AG08395 (cell line): ENCODE measurements at places on chromosomes 4 and X.

- no peak for DNase-seq
These were observed 9.2 kb downstream of the PWWP3B start for GRCh38 chrX:106177106-106177981.

DNA sequence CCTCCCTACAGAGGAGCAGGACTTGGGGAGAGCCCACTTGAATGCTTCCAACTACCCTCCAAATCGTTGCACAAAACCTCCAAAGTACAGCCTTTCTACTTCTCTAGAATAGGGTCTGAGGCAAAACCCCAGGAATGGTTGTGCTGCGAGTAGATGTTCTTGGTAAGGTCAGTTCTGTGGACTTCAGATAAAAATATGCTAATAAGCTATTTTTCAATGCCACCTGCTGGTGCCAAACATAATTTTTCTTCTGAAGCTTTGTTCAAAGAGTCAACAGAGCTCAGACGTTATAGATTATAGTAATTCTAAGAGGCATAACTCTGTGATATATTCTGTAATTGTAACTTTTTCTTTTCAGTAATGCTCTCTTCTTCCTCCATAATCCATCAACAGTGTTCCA lies 425.7 kb downstream of the GPAT3 start:
- peak; percentile 42 for DNase-seq

DNA sequence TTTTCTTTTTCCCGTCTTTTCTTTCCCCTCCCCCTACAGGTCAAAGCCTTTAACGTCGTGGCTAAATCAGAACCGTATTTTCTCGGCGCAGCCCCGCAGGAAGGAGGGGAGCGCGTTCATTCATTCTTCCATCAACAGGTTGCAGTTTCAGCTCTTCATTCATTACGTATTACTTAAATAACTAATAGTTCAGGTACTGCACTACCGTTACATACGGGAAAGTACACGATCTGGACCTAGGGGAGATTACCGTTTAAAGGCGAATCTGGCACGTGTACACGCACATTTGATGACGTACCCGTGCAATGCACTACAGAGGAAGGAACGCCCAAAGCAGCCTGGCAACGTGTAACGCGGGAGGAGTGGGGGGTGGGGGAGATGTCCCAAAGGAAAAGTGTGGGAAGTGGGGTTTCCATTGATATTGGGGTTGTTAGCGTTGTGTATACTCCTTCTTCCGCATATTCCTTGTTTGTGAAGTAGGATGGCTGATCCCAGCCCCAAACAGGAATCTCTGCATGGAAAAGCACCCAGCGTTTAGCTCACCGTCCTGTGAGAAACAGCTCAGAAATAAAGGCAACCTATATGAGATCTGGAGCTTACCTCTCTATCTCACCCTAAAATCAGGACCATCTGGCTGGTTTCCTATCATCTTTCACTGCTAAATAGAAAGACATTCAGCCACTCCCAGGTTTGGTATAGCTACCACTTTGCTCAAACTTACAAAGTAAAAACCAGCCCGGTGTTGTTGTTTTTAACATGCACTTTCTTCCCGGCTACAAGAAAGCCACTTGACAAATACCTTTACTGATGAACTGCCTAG lies 585 bp upstream of the SEC24D start:
- peak; percentile 55 for DNase-seq

DNA sequence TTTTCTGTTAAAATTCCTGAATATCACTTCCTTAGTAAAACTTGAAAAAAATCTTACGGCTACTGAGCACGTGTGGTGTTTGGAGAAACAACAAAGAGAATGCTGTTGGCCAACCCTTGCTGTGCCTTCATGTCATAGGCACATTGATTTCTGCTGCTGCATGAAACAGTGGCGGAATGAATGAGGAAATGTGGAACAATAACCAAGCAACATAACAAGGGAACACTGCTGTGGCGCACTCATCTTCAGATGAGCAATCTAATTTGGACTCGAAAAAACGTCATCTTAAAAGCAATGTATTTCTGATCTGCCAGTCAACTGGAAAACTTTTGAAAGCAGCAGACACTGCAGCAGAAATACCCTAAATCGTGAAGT lies 51.4 kb downstream of the PROM1 start:
- no peak for DNase-seq

GRCh38 chr4:24330172-24330571 lies 254.2 kb downstream of the DHX15 start:
- DNase-seq = no peak

DNA sequence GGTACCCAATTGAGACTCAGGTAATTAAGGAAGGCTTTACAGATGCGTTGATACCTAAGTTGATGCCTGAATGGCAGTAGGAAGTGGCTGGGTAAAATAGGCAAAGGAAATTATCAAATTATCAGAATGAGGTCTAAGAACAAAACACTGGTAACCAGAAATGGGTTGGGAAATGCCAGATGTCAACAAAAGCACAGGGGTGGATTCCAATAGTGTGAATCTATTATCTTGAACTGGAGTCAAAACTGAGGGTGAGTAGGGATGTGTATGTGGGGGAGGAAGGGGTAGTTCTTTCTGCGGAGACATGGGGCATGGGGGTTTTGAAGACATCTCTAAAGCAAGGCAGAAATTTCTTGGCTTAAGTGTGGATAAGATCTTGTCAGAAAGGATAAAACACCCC lies 16.0 kb upstream of the SEPTIN6 start:
- DNase-seq = peak; percentile 61

- DNase-seq = no peak
These were observed 1060.1 kb downstream of the ADGRL3 start for GRCh38 chr4:62260254-62260653.

- peak; percentile 57 for DNase-seq
These were observed 5.4 kb upstream of the ASB5 start for GRCh38 chr4:176274441-176274840.

DNA sequence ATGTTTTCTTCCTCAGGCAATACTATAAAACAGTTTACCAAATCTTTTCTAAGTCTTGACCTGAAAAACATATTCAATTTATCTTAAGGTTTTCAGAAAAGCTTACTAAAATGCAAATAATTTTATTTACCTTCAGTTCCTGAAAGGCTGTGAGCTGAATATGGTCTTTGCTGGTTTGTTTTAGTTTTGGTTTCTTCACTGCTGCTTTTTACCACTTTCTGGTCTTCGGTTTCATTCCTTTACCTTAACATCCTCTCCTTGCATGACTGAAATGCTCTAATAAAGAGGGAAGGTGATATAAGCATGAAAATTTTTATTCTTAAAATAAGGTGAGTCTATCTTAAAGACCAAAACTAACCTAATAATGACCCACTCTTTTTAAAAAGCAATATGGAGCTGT lies 97.1 kb upstream of the NRK start:
- DNase-seq = no peak

DNA sequence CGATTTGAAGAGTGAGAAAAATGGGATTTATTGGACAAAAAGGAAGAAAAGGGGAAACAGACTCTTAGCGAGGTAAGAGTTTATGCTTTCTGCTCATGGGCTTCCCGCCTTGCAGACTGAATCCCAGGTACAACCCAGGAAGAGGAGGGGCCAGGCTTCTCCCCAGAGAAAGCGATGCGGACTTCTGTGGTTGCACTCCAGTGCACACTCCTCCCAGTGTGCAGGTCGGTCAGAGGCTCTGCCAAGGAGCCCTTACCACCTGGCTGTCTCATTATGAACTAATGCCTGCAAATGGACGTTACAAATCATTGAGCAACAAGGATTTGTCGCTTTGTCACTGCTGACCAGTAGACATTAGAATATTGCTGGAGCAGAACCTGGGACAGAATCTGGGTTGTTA lies 39.9 kb upstream of the GLRA2 start:
- DNase-seq = no peak

GRCh38 chrX:54564936-54565335 lies 34.9 kb downstream of the GNL3L start:
- no peak for DNase-seq

- no peak for DNase-seq
These were observed 44.9 kb downstream of the GPM6A start for GRCh38 chr4:175767150-175767549.

DNA sequence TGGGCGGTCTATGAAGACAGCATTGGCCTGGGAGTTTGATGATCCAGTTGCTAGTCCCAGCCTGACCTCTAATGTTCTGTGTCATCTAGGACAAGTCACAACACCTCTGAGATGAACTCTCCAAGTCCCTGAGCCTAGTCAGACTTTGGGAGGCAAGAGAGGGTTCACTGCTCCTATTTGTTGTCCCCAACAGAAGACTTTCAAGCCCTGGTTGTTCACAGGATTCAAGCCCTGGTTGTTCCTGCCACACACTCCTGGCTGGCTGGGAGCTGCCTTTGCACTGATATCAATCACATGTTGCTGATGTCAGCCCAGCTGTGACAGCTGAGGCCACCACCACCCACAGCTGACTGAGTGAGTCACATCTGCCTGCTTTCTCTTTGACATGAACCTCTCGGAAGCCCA lies 253.2 kb upstream of the RASGEF1B start:
- DNase-seq = no peak

DNA sequence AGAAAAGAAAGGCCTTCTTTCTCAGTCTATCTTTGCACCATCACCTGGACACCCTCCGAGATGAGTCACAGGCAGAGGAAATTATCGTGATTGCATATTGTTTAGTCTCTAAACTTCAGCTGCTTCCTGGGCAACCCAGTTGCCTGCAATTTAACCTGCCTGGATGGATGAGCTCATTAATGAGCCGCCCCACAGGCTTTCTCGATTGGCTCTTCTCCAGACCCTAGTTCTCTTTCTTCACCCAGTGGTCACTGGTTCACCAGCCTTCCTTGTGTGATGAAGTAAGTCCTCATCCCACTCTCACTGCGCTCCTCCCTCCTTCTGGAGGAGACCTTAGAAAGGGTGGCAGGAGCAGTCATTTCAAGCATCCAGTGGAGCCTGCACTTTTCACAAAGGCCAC lies 94.4 kb downstream of the SOWAHB start:
- peak; percentile 82 for DNase-seq

DNA sequence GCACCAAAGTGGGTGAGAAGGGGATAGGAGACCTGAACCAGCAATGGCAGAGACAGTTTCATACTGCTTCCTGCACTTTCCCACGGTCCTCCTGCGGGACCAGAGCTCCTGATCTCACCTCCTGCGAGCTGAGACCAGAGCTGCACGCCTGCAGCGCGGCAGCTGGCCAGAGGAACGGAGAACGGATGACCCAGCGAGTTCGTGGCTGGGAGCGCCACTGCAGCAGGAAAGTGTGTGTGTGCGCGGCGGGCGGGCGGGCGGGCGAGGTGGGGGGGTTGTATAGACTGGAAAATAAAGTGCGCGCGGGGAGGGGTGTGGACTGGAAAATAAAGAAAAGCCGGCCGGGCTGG lies 16.5 kb downstream of the MCF2 start:
- no peak for DNase-seq

DNA sequence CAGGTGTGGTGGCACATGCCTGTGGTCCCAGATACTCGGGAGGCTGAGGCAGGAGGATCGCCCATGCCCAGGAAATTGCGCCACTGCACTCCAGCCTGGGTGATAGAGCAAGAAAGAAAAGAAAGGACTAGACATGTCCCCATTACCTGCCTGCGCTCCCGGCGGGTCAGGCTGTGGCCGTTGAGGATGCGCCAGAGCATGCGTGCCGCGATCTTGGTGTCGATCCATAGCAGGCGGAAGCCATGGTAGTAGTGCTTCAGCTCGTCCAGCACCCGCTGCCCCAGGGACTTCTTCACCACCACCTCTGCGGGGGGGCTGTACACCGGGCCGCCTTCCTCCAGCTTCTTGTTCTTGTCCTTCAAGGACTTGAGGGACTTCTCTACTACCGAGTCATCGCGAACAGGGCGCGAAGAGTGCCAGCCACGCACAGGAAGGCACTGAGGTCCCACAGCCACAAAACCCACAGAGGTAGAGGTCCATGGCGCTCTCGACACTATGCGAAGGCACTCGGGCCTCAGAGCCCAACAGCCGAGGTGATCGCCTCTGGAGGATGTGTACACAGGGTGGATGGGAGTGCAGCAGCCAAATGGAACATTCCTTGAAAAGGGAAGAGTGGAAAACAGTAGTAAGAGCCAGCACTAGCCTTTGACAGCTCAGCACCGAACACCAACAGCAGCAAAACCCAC lies 14.6 kb downstream of the LETM1 start:
- DNase-seq = no peak

- DNase-seq = no peak
These were observed 490.4 kb upstream of the ZFP42 start for GRCh38 chr4:187504974-187505797.

DNA sequence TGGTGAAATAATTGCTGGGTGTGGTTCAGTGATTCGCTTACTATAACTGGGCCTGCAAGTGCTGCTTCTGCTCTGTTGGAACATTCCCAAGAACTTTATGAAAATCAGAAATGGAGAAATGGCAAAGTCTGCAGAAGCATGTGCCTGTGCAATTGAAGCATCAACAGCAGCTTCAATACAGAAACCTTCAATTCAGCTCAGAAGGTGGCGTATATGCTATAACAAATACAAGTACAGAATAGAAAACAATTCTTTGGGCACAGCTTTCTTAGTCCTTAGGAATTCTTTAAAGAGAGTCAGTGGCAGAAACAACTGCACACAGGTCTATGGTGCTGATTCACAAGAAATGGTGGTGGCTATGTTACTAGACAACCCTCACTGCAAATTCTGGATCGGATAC lies 18.0 kb upstream of the PDHA2 start:
- DNase-seq = no peak

DNA sequence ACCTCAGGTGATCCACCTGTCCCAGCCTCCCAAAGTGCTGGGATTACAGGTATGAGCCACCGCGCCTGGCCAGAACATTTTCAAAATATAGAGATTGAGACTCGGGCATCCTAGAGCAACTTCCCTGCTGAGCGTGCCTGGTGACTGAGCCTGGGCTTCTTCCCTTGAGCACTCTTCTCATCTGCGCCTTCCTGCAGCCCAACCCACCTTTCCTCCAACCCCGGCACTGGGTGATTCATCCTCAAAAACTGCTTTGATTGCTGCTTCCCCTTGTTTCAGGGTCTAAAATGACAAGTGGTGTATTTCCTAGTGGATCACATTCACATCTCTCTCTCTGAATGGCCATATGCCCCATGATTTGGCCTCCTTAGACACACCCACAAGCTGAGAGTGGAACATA lies 37.8 kb downstream of the PHKA2 start:
- DNase-seq = no peak

- no peak for DNase-seq
These were observed 80.2 kb downstream of the GRIA2 start for GRCh38 chr4:157300701-157301100.

DNA sequence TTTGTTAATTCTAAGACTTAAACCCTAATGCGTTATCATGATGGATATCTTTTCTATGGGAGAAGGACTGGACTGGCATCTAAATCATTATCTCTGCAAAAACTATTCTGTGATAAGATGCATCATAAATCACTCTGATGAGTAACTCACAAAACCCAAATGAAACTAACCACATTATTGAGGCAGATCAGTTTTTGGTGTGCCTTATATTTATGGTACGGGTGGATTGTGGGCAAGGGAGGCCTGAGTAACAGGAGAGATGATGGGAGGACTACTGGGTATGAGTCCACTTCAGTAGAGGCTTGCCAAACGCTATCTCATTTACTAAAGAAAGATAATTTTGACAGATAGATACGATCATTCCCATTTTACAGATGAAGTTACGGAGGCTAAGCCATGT lies 66.4 kb upstream of the GUCY1A1 start:
- no peak for DNase-seq

- peak; percentile 36 for DNase-seq
These were observed 185.0 kb upstream of the GPRIN3 start for GRCh38 chr4:89492581-89493071.

GRCh38 chr4:75637176-75637575 lies 6.8 kb upstream of the CDKL2 start:
- no peak for DNase-seq
